Endothelial cell (in vitro differentiated cells): ENCODE measurements at places on chromosomes 5 and 9.

- peaks cover 8% of the 10 kb centered on the region for H3K27me3 ChIP-seq
- H3K36me3 ChIP-seq: no peaks in the 10 kb centered on the region
- no peak for DNase-seq
- no peak overlapping the region for H3K27ac ChIP-seq
- peaks cover 27% of the 10 kb centered on the region for H3K4me1 ChIP-seq
Observed at GRCh38 chr9:89482056-89482851, 15.7 kb downstream of the SEMA4D start.

- no peak for DNase-seq
- H3K27ac ChIP-seq: no peak overlapping the region
- H3K4me3 ChIP-seq: no peak overlapping the region
- peaks cover 4% of the 10 kb centered on the region for H3K4me1 ChIP-seq
Observed at GRCh38 chr9:127039492-127039891, 82.9 kb downstream of the ANGPTL2 start.

DNA sequence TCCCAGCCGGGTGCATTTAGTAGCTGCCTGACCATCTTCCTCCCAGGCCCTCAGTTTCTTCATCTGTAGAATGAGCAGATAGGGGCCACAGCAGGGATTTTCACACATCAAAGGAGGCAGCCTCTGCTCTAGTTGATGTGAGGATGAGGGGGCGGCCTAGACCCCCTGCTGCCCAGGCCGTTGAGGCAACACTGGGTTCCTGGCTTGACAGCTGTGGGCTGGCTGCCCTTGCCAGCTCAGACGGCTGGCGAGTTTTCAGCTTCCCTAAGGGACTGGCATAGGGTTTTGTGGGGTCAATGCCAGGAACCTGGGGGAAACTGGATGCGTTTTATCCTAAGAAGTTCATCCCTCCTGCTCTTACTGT lies 49.6 kb downstream of the NDST1 start:
- no peak overlapping the region for H3K4me3 ChIP-seq
- H3K36me3 ChIP-seq: peaks cover 10% of the 10 kb centered on the region
- H3K27me3 ChIP-seq: no peaks in the 10 kb centered on the region
- H3K27ac ChIP-seq: no peak overlapping the region

- peaks cover 9% of the 10 kb centered on the region for H3K4me1 ChIP-seq
- no peak overlapping the region for H3K4me3 ChIP-seq
- DNase-seq: no peak
- no peak overlapping the region for H3K27ac ChIP-seq
- peaks cover 4% of the 10 kb centered on the region for H3K36me3 ChIP-seq
Observed at GRCh38 chr5:177982072-177982727, 13.8 kb downstream of the PROP1 start.

- H3K27ac ChIP-seq: no peak overlapping the region
- no peak for DNase-seq
- no peak overlapping the region for H3K4me3 ChIP-seq
- no peaks in the 10 kb centered on the region for H3K27me3 ChIP-seq
- H3K4me1 ChIP-seq: peaks cover 9% of the 10 kb centered on the region
Observed at GRCh38 chr9:7150153-7150890, 392.5 kb downstream of the KDM4C start.

DNA sequence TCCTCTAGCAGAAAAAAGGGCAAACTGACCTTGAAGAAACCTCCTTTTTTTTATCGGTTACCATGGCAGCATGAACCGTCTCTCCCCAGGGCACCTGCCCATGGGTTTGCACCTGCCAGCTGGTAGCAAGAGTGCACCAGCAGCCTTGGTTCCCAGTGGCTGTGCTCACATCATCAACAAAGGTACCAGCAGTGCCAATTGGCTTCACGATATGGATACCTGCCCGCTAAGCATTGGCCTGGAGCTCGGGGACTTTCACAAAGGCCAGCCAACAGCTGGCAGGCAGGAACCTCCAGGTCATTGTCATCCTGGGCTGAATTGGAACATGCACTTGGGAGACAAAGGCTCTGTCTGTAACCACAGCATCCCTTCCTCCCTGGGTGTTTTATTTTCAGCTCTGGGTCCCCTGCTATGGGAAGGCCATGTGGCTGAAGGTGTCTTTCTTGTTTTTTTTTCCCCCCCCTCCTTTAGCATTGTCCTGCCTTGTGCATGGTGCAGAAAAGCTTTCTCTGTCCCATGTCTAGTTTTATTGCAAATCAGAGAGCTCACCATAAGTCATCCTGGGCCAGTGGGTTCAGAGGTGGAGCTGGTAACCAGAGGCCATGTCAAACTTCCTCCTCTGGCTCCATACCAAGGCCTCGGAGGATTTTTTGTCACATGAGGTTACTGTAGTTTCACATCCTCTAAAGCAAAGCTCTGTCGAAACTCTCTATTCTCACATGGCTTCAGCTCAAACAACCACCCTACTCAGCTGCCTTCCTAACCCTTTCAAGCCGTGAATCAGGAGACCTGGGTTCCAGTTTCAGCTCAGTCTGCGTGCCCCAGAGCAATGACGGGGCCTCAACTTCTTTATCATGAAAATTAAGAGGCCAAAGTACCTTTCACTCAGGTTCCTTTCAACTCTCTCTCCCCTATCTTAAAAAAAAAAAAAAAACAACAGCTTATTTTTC lies 145.5 kb upstream of the MAP3K1 start:
- peaks cover 4% of the 10 kb centered on the region for H3K27me3 ChIP-seq
- no peak overlapping the region for H3K27ac ChIP-seq
- H3K4me3 ChIP-seq: no peak overlapping the region
- no peaks in the 10 kb centered on the region for H3K36me3 ChIP-seq
- DNase-seq: no peak

- DNase-seq: no peak
- H3K36me3 ChIP-seq: no peaks in the 10 kb centered on the region
- no peaks in the 10 kb centered on the region for H3K27me3 ChIP-seq
- no peak overlapping the region for H3K4me3 ChIP-seq
- no peak overlapping the region for H3K27ac ChIP-seq
Observed at GRCh38 chr5:104754311-104754995, 1191.9 kb upstream of the NUDT12 start.

GRCh38 chr5:87966213-87966612 lies 302.4 kb downstream of the TMEM161B start:
- no peak for DNase-seq
- no peaks in the 10 kb centered on the region for H3K27me3 ChIP-seq
- H3K27ac ChIP-seq: no peak overlapping the region
- H3K36me3 ChIP-seq: no peaks in the 10 kb centered on the region
- H3K4me3 ChIP-seq: no peak overlapping the region

DNA sequence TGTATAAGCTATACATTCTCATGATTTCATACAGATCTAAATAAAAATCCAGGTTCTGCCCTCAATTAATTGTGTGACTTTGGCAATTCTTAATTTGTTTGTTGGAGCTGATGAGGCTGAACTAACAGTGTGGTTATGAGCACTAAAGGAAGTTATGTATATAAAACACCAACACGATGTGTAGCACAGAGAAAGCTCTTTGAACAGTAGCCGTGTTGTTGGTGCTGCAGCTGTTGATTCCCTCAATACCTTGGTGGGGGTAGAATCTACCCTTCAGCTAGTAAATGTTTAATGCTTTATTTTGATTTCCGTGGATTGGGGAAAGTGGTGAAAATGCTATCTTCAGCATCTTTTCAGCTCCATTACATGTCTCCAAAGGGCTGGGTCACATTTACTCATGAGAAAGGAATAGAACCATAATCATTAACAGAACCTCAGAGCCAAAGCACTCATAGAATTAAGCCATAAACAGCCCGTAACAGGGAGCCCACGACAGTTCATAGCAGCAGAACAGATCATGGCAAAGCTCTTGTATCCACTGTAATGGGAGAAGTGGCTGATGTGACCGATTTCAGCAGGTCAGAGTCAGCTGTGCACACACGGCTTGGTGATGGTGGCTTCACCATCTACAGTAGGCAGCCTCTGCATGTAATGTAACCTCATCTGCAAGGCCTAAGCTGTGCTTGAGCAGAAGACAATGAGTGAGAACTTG lies 332.7 kb downstream of the DIRAS2 start:
- no peaks in the 10 kb centered on the region for H3K36me3 ChIP-seq
- no peak overlapping the region for H3K4me3 ChIP-seq

GRCh38 chr5:138975098-138975847 lies 100.1 kb upstream of the LRRTM2 start:
- no peak overlapping the region for H3K4me3 ChIP-seq
- peaks cover 5% of the 10 kb centered on the region for H3K36me3 ChIP-seq
- H3K4me1 ChIP-seq: peaks cover 17% of the 10 kb centered on the region
- H3K27me3 ChIP-seq: peaks cover 1% of the 10 kb centered on the region
- no peak overlapping the region for H3K27ac ChIP-seq

DNA sequence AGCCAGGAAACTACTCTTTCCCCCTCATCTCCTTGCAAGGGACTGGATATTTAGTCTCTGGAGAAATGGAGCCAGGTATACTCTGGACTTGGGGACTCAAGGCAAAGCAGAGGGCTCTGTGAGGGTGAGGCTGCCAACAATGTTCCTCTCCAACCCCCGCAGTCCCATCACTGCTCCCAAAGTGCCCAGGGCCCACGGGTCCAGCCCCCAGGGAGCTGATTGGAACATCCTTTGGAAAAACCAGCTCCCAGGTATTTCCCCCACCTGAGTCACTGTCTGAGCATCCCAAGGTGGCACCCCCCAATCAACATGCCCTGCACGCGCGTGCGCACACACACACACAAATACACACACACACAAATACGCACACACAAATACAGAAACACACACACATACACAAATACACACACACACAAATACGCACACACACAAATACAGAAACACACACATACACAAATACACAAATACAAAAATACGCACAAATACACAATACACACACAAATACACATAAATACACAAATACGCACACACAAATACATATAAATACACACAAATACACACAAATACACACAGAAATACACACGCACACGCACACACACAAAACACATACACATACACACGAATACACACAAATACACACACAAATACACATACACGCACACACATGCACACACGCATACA lies 137.4 kb downstream of the DAB2IP start:
- peaks cover 9% of the 10 kb centered on the region for H3K27me3 ChIP-seq
- peaks cover 4% of the 10 kb centered on the region for H3K36me3 ChIP-seq
- H3K4me1 ChIP-seq: peaks cover 8% of the 10 kb centered on the region
- H3K27ac ChIP-seq: peak overlapping the region; percentile 18
- DNase-seq: no peak

- DNase-seq: no peak
- H3K36me3 ChIP-seq: no peaks in the 10 kb centered on the region
- H3K27ac ChIP-seq: no peak overlapping the region
- H3K4me1 ChIP-seq: no peaks in the 10 kb centered on the region
- no peak overlapping the region for H3K4me3 ChIP-seq
Observed at GRCh38 chr5:152704286-152704685, 299.2 kb upstream of the NMUR2 start.
